Left renal pelvis (tissue), 4 donors: ENCODE measurements at places on chromosomes 11 and 22.

GRCh38 chr22:21450858-21451353 is 16.3 kb upstream of the TMEM191C start:
- DNase-seq = no peak

DNA sequence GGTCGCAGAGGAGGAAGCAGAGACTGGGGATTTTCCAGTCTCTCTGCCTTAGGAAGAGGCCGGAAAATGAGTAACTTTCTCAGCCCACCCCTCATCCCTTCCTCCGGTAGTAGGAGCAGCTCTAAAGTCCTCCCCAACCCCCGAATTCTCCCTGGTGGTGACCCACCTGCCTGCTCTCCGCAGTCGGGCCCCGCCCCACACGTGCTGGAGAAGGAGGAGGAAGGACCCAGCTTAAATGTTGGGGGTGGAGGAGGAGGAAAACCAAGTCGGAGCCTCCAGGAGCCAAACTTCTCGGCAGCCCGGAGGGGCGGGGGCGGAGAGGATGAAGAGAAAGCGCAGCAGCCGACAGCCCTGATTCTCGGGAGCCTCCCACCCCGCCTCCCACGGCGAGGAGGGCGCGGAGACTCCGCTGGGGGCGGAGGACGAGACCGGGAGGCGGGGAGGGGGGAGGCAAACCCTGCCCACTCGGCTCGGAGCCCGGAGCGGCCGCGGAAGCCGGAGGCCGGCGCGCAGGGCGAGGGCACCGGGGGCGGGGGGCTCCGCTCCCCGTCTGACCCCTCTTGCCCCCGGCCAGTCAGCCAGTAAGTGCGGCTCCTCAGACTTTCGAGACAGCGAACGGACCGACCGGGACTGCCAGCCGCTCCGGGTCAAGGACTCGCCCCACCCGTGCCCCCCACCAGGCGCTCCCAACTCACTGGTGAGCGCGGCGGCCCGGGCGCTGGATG is at the start of gene TPBGL:
Gene TPBGL, plus strand, starts transcription at position 464 of the 725 bp plus-strand sequence. CDS start 276 bp downstream, outside the sequence.
- DNase-seq = no peak

GRCh38 chr22:46563381-46564083 is 26.1 kb upstream of the CELSR1 start:
- no peak for DNase-seq

DNA sequence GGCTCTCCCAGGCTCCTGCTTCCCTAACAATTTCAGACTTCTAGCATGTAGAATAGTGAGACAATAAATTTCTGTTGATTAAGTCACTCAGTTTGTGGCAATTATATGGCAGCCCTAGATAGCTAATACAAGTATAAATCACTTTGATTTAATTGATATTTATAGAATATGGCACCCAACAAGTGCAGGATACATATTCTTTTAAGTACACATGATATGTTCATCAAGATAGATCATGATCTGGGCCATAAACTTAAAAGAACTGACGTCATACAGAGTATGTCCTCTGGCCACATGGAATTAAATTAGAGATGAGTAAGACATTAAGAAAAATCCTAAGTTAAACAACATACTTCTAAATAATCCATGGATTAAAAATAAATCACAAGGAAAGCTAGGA is 67.5 kb upstream of the AMOTL1 start:
- no peak for DNase-seq

GRCh38 chr11:130511765-130512164 is 63.3 kb downstream of the ADAMTS15 start:
- no peak for DNase-seq

DNA sequence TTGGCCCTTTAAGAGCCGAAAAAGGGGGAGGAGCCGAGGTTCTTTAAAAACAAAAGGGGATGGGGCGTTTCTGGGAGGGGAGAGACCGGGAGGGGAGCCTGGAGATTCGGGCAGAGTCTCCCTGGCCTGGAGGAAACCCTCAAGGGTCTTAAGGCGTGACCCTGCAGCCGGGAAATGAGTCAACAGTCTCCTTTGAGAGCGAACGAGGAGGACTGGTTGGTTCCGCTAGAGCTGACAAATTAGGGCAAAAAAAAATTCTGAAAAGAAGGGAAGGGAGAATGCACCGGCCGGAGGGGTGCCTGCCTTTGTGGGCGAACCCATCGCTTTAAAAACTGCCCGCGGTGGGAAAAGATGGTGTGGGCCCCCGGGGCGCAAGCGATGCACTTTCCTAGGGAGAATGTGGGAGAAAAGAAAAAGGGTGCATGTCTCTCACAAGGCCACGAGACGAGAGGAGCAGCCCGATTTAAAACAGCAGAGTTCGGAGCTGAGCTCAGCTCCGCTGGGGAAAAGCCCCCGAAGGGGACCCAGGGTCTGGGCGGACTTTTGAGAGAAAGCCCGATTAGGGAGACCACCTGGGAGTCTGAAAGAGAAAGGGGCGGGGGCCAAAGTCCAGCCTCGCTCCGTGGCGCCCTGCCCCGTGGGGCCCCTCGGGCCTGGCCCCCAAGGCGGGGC is 874 bp downstream of the ZFTA start:
- no peak for DNase-seq

DNA sequence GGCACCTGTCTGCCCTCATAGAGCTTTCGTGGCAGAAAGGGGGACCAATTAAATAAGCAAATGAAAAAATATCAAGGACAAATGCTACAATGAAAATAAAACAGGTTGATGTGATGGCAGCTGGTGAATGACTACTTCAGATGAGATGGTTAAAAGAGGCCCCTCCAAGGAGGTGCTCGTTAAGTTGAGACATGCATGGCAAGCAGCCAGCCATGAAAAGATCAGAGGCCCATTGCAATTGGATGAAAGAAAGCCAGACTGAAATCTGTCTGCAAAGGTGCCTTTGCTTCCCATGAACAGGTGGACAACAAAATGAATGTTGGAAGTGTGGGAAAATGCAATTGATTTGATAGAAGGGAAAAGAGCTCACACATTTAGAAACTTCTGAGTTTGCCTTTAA is 848 bp upstream of the TRPC6 start:
- no peak for DNase-seq

GRCh38 chr11:33160136-33160535 is 1.1 kb downstream of the CSTF3 start:
- DNase-seq = no peak
